ENCODE measurements at places on chromosomes 11 and 22. TPM values are rescaled to one million over a fixed set of nuclear protein-coding genes. Genes with fewer than 3 reads are reported as not detected.

OR52A1 gene
- total RNA-seq, result not detected

CEND1 gene
- 0.69 TPM for total RNA-seq

GALR3 gene
- total RNA-seq, result not detected

PDE3B gene
- 4.6 TPM for total RNA-seq

CD3E gene
- total RNA-seq, result not detected

SEPTIN5 gene
- 51.3 TPM for total RNA-seq

TMEM121B gene
- 0.09 TPM for total RNA-seq

TSGA10IP gene
- total RNA-seq, result not detected

Data from bronchial smooth muscle cell (primary cell).